ENCODE measurements at places on chromosomes 3 and 15.
A peak's percentile ranks its signal among the peaks of the same experiment; 100 is the strongest.

GRCh38 chr3:158617982-158618875 lies 26.1 kb upstream of the GFM1 start:
- DNase-seq: no peak

DNA sequence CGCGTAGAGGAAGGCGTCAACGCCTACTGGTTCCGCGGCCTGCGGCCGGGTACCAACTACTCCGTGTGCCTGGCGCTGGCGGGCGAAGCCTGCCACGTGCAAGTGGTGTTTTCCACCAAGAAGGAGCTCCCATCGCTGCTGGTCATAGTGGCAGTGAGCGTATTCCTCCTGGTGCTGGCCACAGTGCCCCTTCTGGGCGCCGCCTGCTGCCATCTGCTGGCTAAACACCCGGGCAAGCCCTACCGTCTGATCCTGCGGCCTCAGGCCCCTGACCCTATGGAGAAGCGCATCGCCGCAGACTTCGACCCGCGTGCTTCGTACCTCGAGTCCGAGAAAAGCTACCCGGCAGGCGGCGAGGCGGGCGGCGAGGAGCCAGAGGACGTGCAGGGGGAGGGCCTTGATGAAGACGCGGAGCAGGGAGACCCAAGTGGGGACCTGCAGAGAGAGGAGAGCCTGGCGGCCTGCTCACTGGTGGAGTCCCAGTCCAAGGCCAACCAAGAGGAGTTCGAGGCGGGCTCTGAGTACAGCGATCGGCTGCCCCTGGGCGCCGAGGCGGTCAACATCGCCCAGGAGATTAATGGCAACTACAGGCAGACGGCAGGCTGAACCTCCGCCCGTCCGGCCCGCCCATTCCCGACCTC lies 4.1 kb downstream of the ISLR2 start:
- no peak for DNase-seq

DNA sequence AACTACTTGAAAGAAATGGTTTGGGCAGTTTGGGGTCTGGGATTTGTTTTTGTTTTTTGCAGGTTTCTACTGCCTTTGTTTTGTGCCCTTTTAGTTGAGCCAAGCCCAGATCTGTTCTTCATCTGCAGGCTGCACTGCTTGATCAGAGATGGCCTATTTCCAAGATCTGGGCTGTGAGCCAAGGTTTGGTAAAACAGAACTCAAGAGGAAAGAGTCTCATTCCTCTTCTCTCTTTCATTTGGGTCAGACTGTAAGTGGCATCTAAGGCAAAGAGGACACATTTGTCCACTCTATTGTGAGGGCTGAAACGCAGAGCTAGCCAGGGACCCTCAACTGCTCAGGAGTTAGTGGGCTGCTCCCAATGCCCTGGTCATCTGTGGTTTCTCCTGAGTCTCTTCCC lies 104.4 kb upstream of the UBE3A start:
- no peak for DNase-seq

DNA sequence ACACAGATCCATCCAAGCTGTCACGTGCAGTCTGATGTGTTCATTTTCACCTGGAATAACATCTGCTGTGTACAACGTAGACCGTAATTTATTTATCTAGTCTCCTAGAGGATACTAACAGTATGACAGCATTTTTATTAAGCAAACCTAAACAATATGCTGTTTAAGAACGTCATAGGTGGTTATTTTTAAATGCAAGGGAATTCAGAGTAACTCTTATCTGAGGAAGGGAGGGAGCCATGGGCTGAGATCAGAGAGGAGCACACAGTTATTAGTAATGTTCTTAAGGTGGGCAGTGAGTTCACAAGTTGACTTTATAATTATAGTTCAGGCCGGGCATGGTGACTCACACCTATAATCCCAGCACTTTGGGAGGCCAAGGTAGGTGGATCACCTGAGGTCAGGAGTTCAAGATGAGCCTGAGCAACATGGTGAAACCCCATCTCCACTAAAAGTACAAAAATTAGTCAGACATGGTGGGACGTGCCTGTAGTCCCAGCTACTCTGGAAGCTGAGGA lies 193.6 kb downstream of the UACA start:
- no peak for DNase-seq

GRCh38 chr3:138899351-138899991 lies 47.5 kb downstream of the FOXL2 start:
- DNase-seq: no peak

GRCh38 chr15:66595332-66595731 lies 29.5 kb upstream of the LCTL start:
- no peak for DNase-seq

GRCh38 chr15:99408236-99409096 lies 157.2 kb downstream of the LRRC28 start:
- DNase-seq: no peak

DNA sequence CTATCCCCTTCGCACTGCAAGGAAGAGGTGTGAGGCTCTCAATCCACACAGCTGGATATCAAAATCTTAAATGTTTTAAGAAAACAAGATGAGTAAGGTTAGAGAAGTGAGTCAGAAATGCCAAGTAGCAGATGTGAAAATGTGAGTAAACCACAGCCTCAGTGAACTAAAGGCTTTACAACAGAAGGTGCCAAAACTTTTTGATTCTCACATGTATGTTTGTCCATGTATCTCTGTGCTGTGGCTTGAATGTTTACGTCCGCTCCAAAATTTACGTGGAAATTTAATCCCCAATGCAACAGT lies 126.8 kb upstream of the PFN2 start:
- no peak for DNase-seq

GRCh38 chr3:46512191-46512749 lies 14.5 kb downstream of the RTP3 start:
- DNase-seq: no peak

- DNase-seq: no peak
These were observed 43.5 kb upstream of the SLC22A13 start for GRCh38 chr3:38222032-38222634.

GRCh38 chr3:103319912-103320311 lies 885.1 kb downstream of the ZPLD1 start:
- DNase-seq: no peak

GRCh38 chr3:162370141-162370540 lies 873.5 kb downstream of the OTOL1 start:
- no peak for DNase-seq

GRCh38 chr15:75696311-75696720 lies 16.3 kb downstream of the CSPG4 start:
- DNase-seq: no peak

- DNase-seq: no peak
These were observed 202.3 kb upstream of the POU1F1 start for GRCh38 chr3:87478716-87479115.

DNA sequence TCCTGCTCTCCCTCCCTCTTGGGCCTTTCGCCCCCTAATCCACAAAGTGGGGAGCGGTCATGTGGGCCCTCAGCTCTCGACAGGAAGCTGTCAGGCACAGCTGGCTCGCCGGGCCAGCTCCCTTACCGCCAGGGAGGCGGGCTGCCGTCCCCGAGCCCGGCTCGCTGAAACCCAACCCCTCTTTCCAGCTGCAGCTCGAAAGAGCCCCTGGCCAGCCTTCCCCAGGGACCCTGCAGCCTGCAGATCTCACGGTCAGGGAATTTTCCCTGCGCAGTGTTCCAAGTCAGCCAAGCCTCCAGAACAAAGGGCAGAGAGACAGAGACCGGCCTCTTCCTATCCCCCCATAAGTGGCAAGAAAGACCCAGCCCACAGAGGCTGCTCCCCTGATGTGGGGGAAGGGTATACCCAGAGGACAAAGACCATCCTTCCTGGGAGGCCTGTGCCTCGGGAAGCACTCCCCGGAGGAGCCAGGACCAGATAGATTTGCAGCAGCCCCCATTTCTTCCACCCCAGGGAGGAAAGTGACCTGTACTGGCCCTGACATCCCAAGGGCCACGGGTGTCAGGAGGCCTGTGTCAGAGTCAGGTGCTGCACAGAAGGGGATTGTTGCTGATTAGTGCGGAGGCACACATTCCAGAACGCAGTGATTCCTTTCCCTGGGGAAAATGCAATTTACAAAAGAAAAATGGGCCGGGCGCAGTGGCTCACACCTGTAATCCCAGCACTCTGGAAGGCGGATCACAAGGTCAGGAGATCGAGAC lies 32.6 kb downstream of the MAGEF1 start:
- DNase-seq: no peak

- DNase-seq: no peak
These were observed 908.1 kb upstream of the ALCAM start for GRCh38 chr3:104458657-104459056.

- DNase-seq: no peak
These were observed 370.6 kb upstream of the NAALADL2 start for GRCh38 chr3:174488527-174488926.

- no peak for DNase-seq
These were observed 34.6 kb downstream of the COPS2 start for GRCh38 chr15:49120832-49121231.

- no peak for DNase-seq
These were observed 5.3 kb downstream of the CP start for GRCh38 chr3:149216193-149216869.

GRCh38 chr3:32575451-32576113 lies 4.9 kb upstream of the DYNC1LI1 start:
- DNase-seq: no peak

GRCh38 chr15:46251903-46252302 lies 617.1 kb downstream of the SQOR start:
- DNase-seq: no peak

DNA sequence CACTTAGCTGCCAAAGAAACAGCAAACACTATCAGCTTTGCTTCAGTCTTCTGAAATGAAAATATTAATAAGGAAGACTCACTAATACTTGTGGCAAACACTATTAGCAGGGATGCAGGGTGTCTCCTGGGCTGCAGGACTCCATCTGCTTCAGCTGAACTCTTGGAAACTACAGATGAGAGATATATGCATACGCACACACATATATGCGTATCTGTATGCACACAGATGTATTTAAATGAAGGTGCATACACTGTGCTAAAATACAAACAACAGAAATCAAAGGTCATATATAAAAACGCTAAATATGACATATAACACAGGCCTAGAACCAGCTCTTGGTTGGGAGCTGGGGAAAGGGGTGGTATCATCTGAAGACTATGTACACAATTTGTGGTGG lies 10.6 kb downstream of the PPM1M start:
- DNase-seq: no peak

GRCh38 chr3:52322466-52322865 lies 6.3 kb downstream of the DNAH1 start:
- DNase-seq: no peak

DNA sequence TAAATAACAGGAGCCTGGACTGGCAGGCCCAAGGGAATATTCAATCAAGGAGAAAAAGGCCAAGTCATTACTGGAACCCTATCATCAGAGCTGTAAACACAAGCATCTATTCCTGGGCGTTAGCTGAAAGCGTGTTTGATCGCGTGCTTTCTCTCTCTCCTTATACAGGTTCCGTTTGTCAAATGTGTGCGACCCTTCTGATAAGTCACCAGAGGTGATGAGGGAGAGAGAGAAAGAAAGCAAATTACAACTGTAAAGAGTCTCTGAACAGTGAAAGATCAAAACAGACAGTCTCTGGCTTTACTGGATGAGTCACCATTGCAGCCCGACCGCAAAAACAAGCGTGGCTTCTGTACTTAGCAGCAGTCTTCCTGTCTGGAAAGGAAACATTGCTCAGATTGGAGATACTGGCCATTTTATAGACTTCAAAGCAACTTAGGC lies 39.5 kb upstream of the TPRG1 start:
- peak; percentile 79 for DNase-seq

- no peak for DNase-seq
These were observed 13.4 kb upstream of the RTP3 start for GRCh38 chr3:46484388-46484787.

DNA sequence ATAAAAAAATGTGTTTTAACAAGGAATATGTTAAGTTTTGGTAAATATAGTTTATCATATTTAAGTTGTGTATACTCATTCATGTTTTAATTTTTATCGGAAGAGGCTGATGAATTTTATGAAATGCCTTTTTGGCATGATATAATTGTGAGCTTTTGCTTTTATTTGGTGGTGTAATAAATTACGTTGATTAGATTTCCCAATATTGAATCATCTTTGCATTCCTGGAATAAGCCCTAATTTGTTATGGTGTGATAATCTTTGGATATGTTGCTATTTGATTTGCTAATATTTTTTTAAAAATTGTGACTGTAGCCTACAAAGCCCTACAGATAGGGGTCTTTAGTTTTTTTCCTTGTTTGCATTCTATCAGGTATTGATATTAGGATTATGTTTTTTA lies 107.4 kb downstream of the IGF1R start:
- DNase-seq: no peak

DNA sequence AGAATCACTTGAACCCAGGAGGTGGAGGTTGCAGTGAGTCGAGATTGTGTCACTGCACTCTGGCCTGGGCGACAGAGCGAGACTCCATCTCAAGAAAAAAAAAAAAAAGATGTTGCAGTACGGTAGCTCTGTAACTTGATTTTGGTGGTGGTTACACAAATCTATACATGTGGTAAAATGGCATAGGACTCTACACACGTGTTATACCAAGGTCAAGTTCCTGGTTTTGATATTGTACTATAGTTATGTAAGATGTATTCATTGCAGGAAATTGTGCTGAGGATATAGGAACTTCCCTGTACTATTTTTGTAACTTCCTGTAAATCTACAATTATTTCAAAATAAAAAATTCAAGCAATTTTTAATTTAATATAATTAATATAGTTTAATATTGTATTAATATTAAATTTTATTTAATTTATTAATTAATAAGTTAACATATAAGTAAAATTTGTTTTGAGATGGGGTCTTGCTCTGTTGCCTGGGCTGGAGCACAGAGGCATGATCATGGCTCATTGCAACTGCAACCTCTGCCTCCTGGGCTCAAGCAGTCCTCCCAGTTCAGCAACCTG lies 9.9 kb downstream of the MYD88 start:
- DNase-seq: no peak

DNA sequence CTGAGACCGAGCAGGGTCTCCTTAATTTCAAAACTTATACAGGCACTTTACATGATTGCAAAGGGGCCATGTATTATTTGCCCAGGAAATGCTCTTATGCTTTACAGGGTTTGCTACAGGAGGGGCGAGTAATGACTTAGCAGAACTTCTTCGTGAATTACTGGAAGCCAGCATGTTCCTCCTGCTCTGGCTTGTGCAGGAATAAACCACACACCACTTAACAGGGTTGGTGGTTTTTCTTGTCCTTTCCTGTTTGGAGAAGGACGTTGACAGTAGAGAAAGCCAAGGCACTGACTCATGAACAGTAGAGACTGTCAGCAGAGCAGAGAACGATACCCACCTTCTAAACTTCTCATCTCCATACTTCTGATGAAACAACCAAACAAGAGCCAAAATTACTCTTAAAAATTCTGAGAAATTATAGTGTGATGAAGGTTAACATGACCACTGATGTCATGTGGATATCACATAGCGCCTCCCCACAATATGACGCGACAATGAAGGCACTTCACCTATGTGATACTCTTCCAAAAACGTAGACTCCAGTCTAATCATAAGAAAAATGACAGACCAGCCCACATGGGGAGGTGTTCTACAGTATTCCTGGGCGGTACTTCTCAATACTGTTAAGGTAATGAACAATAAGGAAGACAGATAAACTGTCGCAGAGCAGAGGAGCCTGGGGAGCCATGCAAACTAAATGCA lies 24.7 kb upstream of the MCTP2 start:
- DNase-seq: peak; percentile 61

- DNase-seq: no peak
These were observed 111.9 kb downstream of the BCHE start for GRCh38 chr3:165725296-165725695.

All from activated T-helper 2 cell treated with anti-CD3 and anti-CD28 coated beads, Interferon-gamma antibody, Interleukin-2, Interleukin-4, amounts not matched to agents 10 μg/mL and 5 μg/mL and 100 μg/mL, durations not matched to agents 14 hours and 24 hours and 36 hours (primary cell).